ENCODE measurements at places on chromosomes 5 and 9.

GRCh38 chr5:78562001-78562400 is 86.6 kb downstream of the LHFPL2 start:
- DNase-seq = no peak

DNA sequence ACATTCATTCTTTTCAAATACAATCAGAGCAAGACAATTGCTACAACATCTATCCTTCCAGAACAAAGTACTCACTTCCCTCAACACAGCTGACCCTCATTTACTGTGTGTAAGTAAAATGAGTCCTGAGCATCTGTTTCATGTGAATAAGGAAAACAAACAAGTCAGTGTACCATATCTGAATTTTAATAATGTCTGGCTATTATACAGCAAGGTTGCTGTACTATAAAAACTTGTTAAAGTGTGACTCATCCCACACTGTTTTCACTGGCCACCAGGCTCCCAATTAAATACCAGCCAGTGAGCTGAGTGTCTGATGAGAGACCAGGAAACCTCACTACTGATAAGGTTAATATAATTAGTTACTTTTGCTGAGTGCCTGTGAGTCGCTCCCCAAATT is 339.8 kb downstream of the AGTPBP1 start:
- no peak for DNase-seq

DNA sequence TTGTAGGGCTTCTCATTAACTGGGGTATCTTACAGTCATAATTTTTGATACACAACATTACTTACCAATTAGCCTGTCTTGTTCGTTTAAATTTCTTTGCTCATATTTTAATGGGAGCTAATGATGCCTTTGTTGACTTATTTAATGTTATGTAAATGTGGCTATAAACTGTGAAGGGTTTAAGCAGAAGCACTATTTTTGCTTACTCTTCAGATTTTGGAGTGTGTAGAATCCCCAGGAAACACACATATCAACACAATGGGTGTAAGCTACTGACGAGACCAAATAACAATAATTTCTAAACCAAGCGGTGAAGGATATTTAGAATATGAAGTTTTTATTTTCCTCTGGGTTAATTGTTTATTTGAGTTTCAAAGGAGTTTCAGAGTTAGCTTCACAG is 452.5 kb downstream of the EBF1 start:
- no peak for DNase-seq

DNA sequence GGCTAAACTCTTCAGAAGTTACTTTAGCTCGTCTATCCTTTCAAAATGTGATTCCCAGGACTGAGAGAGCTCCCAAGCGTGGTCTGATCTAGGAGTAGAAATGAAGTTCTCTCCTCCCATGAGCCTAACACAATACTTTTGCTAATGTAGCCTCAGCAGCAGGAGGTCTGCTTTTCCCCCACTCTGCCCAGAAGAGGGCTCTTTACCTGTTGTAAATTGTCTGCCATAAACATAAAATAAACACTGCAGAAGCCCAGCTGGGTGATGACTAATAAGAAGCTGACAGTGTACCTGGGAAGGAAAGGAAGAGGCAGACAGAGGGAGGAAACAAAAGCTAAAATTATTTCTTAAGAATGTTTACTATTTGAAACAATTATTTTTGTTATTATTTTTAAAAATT is 15.4 kb downstream of the SLC36A3 start:
- DNase-seq = peak; percentile 27

- no peak for DNase-seq
Observed at GRCh38 chr5:13460587-13460986, 483.9 kb downstream of the DNAH5 start.

- DNase-seq = no peak
Observed at GRCh38 chr9:76412638-76413037, 18.4 kb upstream of the RFK start.

- DNase-seq = no peak
Observed at GRCh38 chr5:59037941-59038797, 455.3 kb downstream of the RAB3C start.

- DNase-seq = no peak
Observed at GRCh38 chr5:34858790-34859189, 19.8 kb downstream of the TTC23L start.

DNA sequence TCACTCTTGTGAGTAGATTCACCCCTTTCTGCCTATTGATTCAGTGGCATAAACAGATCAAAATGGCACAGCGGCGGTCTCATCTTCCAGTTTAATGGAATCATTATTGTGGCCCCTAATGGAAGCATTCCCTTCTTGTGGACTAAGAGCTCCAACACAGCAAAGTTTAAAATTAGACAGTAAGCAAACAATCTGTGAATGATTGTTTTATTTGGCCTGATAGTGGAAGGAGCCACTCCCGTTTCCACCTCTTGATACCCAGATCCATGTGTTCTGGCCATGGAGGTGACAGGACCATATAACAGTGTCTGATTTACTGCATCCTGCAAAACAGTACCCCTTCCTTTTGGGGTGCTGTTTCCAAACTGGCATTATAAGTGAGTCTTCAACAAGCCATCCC is 41.2 kb upstream of the BARX1 start:
- no peak for DNase-seq

DNA sequence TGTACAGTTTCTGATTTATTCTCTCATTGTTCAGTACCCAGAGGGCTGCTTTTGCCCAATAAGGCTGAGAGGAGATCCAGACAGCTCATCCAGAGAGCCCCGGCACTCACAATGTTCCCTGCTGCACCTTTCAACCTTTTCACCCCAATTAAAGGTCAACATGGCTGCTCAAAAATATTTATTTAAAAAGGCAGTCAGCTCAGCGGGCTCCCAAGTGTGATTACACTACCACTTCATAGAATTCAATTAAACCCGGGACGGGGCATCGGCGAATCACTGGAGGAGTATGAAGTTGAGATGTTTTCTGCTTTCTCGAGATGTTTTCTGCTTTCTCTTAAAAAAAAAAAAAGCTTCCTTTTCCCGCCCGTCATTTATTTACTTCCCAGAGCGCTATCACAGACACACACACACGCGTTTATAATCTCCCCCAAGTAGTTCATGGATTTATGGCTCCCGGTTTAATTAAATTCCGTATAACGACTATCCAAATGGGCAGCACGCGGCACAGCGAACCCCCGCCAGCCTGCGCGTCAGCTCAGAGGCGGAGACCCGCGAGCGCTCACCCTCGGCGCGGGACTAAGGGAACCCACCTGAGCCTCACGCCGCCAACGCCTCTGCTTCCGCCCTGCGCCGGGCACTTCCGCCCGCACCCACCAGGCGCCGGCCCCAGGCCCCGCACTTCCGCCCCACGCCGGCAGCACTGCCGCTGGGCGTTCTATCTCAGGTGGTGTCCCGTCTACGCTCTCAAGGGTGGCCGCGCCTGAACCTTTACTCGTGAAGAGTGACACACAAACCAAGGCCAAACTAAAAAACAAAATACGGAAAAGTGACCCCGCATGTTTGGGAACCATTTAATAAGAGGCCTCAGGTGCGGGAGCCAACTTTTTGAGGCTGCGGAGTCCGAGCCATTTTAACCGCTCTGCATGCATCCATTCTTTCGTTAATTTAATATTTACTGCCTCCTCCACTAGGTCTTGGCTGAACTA is at the start of gene C5orf63:
Gene C5orf63, minus strand, starts transcription at position 642 of the 986 bp plus-strand sequence. CDS start 14,507 bp downstream, outside the sequence.
- no peak for DNase-seq

DNA sequence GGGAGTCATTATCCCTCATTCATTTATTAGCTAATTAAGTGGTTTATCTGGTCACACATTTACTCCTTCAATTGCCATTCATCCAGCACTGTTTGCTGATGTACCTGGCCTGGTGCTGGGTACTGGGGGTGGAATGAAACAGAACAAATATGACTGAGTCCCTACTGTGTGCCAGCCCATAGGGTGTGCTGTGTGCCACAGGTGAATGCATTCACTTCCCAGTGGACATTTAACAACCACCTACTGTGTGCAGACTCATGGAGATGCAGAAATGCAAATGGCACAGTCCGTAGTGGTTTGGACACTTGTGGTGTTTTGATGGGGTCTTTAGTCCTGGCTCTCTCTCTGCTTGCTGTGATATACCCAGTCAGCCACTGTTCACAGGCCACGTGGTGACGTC is 10.5 kb downstream of the NEK6 start:
- DNase-seq = no peak

GRCh38 chr5:136382071-136382470 is 16.7 kb upstream of the TRPC7 start:
- no peak for DNase-seq

DNA sequence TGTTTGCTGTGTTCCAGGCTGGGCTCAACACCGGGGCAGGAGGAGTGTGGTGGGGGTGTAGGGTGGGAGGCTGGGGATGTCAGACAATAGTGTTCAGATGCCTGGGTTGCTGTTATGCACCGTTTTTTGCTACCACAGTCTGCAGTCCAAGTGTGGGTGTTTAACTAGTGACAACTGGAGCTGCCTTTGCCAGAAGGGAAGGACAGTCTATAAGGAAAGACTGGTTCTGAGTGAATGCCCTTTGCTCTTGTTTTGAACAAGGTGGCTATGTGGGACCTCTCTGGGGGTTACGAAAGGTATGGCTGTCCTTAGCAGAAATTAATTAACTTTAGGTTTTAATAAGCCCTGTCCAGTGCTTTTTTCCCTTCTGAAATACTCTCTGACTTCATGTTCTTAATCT is 118.5 kb upstream of the GNA14 start:
- no peak for DNase-seq

GRCh38 chr5:110769000-110769681 is 30.3 kb downstream of the SLC25A46 start:
- DNase-seq = no peak

GRCh38 chr5:4855880-4856279 is 284.2 kb upstream of the ADAMTS16 start:
- no peak for DNase-seq
